ENCODE measurements at places on chromosomes 7 and 10.

GRCh38 chr7:102933763-102934162, 21.0 kb downstream of the LRRC17 start:
- peaks cover 5% of the 10 kb centered on the region for H3K36me3 ChIP-seq
- no peaks in the 10 kb centered on the region for H3K4me1 ChIP-seq
- no peaks in the 10 kb centered on the region for H3K27me3 ChIP-seq
- H3K27ac ChIP-seq = no peak overlapping the region
- no peak for DNase-seq
- H3K4me3 ChIP-seq = no peak overlapping the region

DNA sequence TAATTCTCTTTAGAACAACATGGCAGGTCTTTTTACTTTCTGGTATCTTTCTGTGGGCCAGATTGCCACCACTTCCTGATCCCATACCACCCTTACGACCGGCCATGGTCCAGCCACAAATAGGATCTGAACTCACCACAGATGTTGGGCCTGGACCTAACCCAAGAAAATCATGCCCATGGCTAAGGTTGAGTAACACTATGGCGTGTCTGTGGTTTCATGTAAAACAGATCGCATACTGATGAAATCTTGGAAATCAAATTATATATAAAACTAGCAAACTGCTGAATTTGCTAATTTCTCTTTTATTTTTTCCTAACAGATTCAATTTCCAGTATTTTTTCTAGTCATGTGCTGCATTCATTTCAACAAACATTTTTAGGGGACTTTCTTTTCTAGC, 77.2 kb downstream of the CH25H start:
- DNase-seq = no peak
- no peak overlapping the region for H3K27ac ChIP-seq
- H3K27me3 ChIP-seq = no peaks in the 10 kb centered on the region
- H3K36me3 ChIP-seq = no peaks in the 10 kb centered on the region
- no peak overlapping the region for H3K4me3 ChIP-seq

DNA sequence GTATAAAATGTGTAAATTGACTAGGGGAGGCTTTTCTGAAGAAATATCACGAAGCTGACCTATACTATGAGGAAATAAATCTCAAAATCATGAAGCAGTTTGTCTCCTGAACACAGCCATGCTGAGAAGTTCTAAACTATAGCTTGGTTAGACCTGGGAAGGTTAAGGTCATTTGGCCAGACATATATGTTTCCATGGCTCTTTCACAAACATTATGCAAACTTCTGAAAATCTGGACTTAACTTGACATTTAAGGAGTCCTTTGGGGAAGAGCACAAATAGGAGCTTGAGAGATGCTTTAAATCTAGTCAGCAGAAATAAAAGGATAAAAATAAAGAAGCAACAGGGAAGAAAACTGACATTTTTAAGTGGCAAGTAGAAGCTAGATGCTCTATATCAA, 115.9 kb upstream of the MEOX2 start:
- H3K4me1 ChIP-seq = no peaks in the 10 kb centered on the region
- no peak overlapping the region for H3K4me3 ChIP-seq
- H3K27me3 ChIP-seq = no peaks in the 10 kb centered on the region
- DNase-seq = no peak

DNA sequence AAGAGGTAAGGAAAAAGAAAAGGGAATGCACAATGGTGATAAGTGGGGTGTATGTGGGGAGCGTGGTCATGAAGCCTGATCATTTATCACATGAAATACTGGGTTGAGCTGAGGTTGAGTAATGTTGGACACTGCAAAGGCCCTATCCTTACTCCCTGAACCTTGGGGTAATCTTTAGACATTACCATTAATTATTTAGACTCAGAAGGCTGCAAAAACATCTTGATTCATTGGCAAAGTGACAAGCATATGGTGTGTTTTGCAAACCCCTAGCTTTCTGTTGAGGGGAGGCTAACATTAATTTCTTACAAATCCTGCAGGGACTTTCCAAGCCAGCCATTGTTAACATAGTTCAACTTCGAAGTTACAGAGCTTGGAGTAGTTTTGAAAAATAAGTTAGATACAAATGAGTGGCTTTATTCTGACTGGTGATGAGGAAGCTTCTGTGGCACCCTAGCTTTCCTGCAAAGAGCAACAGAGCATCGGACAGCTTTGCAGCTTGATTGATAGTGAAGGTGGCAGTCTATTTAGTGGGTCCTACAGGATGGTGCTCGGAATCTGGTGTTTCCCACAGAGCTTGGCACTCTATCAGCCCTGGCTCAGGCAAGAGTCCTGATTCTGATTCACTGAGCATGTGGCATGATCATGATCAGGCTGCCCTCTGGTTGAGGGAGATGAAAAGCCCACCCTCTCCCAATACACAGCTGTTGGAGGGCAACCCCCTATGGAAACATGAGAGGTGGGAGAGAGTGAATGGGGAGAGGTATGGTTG, 153.7 kb upstream of the NPVF start:
- H3K27ac ChIP-seq = no peak overlapping the region
- no peaks in the 10 kb centered on the region for H3K36me3 ChIP-seq
- no peaks in the 10 kb centered on the region for H3K4me1 ChIP-seq
- DNase-seq = no peak
- no peak overlapping the region for H3K4me3 ChIP-seq
- H3K27me3 ChIP-seq = peaks cover 3% of the 10 kb centered on the region

DNA sequence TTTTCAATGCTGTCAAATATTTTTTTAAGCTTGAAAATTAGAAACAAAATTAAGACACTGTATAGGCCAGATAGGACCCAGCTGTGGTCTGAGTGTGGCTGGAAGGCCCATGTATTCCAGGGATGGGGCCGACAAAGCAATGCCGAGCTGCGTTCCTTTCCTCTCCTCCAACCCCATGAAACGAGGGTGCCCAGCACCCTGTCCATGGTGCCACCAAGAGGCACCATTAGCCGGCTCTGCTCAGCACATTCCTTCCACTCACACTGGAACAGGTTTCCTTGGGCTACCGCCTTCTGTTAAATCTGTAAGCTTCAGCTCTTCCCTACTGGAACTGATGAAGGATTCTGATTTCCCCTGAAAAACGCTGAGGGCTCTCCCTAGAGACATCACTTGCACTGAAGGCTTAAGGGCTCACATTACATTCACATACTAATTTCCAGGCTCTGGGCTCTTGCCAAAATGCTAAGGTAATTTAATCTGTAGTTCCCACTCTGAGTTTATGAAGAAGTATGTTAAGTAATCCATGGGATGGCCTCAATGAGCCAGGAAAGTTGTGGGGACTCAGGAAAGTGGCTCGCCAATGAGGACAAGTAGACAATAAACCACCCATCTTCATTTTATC, 73.7 kb upstream of the CAMK2B start:
- peaks cover 14% of the 10 kb centered on the region for H3K4me1 ChIP-seq
- H3K36me3 ChIP-seq = peaks cover 73% of the 10 kb centered on the region
- H3K27ac ChIP-seq = no peak overlapping the region
- H3K4me3 ChIP-seq = no peak overlapping the region

DNA sequence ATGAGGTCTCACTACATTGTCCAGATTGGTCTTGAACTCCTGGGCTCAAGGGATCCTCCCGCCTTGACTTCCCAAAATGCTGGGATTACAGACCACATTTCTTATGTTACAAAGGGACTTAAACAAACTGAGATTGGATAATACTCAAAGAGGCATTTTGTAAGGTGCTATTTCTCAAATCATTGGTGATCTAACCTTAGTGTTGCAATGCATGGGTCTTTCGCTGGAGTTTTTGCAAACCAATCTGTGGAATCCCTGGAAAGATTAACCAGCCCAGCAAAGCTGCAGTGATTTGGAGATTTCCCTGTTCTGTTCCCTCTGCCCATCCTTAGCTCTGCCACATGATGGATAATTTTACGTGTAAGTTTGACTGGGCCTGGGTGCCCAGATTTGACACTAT, 20.4 kb upstream of the ECHDC3 start:
- H3K27me3 ChIP-seq = peaks cover 5% of the 10 kb centered on the region
- H3K4me1 ChIP-seq = peaks cover 9% of the 10 kb centered on the region
- no peak overlapping the region for H3K4me3 ChIP-seq
- H3K36me3 ChIP-seq = no peaks in the 10 kb centered on the region
- DNase-seq = no peak

Measured in naive thymus-derived CD8-positive, alpha-beta T cell (primary cell).